ENCODE measurements at places on chromosomes 2 and 18. TPM values are rescaled to one million over a fixed set of nuclear protein-coding genes. Genes with fewer than 3 reads are reported as not detected.

DNA sequence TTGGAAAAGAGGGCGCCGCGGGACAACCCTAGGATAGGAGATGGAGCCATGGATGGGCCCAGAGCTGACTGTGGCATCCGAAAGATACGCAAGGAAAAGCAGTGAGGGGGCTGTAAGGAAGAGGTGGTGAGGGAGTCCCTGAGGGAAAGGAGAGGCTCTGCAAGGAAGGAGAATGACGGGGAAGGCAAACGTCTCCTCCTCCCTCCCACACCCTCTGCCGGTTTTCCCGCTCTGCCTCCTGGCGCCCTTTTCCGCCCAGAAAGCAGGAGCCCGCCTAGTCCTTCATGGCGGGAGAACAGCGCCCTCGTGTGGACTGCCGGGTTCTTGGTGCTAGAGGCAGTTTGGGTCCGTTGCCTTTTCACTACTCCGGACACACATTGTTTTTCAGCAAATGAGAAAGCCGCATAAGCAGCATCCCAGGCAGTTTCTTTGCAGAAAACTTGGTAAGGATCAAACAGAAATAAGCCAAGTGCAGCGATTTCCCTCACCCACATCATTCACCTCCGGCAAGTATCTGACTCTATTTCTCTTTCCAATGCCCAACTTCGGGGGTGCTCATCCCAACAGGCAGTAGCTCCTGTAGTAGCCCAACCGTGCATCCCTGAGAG lies 200.4 kb downstream of the INO80D start:
- DNase-seq, result peak; percentile 65

DNA sequence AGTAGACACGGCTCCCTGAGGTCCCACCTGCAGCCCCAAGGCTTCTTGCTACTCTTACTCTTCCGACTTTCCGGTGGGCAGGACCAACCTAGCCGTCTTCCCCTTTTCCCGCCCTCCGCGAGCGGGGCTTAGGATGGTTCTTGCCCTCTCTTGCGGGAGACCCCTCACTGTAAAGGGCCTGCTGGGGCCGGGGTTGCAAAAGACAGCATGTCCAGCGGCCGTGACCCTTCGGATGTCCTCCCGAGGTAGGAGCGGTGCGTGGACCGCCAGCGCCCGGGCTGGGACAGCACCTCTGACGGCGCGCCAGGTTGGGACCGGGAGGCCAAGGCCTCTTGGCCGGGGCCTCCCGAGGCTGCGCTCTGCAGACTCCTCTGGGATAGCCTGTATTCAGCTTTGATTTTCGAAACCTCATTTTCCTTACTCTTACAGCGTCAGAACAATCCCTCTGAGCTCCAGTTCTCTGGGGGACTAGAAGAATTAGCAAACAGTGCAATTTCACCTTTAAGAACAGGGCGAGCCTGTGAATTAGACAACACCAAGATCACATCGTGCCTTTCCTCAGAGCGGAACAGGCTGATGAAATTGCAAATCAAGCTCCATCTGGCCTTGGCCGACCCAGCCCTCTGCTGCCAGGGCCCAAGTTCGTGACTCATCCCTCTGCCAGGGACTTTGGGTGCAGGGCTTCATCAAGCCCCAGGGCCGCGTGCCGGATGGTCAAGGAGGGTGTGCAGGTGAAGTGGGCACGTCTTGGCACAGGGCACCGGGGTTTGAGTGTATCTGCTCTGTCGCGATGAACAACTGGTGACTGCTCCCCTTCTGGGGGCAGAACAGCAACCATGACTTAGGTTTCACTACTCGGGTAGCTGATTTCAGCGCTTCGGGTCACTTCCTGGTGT lies 777 bp downstream of the MOCOS start:
- DNase-seq, result no peak

GRCh38 chr2:156341452-156342253 lies 9.1 kb upstream of the NR4A2 start:
- peak; percentile 28 for DNase-seq

DNA sequence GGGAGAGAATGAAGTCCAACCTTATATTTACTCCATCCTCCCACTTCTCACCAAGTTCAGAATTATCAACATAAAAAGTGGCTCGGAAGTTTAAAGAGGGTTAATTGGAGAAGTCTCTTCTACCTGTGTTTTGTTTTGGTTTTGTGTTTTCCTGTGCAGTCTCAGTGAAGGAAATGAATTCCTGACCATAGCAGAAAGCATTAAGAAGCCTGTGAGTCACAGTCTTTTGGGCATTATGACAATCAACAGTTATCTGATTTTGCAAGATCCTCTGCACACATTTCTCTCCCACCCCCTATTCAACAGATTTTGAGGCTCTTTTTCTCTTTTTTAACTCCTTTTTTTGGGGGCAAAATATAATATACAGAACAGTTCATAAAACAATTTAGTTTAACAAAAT lies 8.6 kb upstream of the RPL37A start:
- no peak for DNase-seq

- no peak for DNase-seq
Observed at GRCh38 chr18:49609256-49610021, 47.6 kb downstream of the LIPG start.

DNA sequence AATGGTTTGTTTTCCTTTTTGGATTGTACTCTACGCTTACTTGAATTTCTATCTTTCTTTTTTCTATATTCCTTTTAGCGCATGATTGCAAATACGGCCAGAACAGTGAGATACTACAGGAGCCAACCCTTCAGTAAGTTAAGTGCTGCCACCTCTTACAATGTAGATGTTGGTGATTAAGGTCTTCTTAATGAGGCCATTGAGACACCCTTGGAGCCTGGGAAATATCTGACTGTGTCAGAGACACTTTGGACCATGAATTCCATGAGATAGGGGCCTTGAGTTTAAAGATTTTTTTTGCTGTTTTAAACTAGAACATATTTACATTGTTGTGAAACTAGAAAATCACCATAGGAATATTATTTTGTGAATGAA lies 27.1 kb upstream of the MAP3K20 start:
- DNase-seq, result no peak

GRCh38 chr2:11406958-11407381 lies 59.0 kb downstream of the E2F6 start:
- no peak for DNase-seq

The DPP10 gene
- not detected for total RNA-seq

The IL36A gene
- total RNA-seq, result not detected

The ZDBF2 gene
- 37.0 TPM for total RNA-seq

The ANXA4 gene
- total RNA-seq, result 3.5 TPM

The ALPP gene
- not detected for total RNA-seq

All from OCI-LY7 (cell line).